ENCODE measurements at places on chromosomes 2 and 18. TPM values are rescaled to one million over a fixed set of nuclear protein-coding genes. Genes with fewer than 3 reads are reported as not detected.

MAP2 gene
- 0.28 TPM for total RNA-seq

EFR3B gene
- 0.90 TPM for total RNA-seq

PRSS56 gene
- total RNA-seq = not detected

- no peak overlapping the region for H3K4me3 ChIP-seq
- H3K27ac ChIP-seq = no peak overlapping the region
- H3K4me1 ChIP-seq = no peaks in the 10 kb centered on the region
- no peaks in the 10 kb centered on the region for H3K27me3 ChIP-seq
- DNase-seq = no peak
Measured at GRCh38 chr2:117359266-117359914, 455.1 kb upstream of the DDX18 start.

- DNase-seq = no peak
- no peak overlapping the region for H3K27ac ChIP-seq
- H3K4me3 ChIP-seq = no peak overlapping the region
- H3K36me3 ChIP-seq = no peaks in the 10 kb centered on the region
Measured at GRCh38 chr2:21251216-21251980, 127.6 kb downstream of the TDRD15 start.

Data from IMR-90 (cell line).